Pancreas (tissue), 10 donors: ENCODE measurements at places on chromosomes 2 and 18.

GRCh38 chr2:70683455-70683854, 84.5 kb downstream of the ADD2 start:
- no peak for DNase-seq

GRCh38 chr2:43358410-43359201, 132.2 kb upstream of the ZFP36L2 start:
- DNase-seq = no peak

DNA sequence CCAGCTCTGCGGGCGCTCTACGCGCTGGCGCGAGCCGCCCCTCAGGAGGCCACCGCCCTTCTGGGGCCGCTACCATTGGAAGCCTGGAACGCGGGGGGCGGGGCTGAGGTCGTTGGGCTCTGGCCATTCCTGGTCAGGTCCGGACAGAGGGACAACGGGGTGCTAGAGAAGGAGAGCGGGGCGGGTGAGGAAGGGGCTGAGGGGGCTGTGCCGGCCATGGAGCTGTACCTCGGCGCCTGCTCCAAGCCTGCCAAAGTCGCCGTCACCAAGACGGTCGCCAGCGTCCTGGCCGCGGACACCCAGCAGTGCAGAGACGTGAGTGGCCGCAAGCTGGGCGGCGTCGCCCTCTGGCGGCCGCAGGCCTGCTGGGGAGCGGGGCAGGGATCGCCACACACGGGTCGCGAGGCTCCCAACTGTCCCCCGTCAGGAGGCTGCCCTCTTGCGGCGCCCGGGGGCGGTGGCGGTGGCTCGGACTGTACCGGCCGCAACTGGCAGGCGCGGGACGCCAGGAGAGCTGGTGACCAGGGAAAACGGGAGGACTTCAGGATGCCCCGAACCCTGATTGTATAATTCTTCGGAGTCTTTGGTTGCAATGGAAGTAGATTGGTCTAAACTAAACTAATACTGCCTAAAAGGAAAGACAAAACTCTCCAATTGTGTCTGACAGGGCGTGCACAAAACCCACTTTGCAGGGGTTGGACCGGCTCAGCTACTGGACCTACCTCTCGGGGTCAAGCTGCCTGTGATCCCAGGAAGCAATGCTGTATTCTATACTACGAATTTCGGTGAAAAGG, at the start of gene FSIP2:
TSS of gene FSIP2 (plus strand) at position 126 of the 794 bp plus-strand sequence. CDS start at position 217, 91 bp downstream.
- peak; percentile 89 for DNase-seq

- peak; percentile 62 for DNase-seq
Measured at GRCh38 chr2:120108049-120108448, 95.2 kb downstream of the EPB41L5 start.

DNA sequence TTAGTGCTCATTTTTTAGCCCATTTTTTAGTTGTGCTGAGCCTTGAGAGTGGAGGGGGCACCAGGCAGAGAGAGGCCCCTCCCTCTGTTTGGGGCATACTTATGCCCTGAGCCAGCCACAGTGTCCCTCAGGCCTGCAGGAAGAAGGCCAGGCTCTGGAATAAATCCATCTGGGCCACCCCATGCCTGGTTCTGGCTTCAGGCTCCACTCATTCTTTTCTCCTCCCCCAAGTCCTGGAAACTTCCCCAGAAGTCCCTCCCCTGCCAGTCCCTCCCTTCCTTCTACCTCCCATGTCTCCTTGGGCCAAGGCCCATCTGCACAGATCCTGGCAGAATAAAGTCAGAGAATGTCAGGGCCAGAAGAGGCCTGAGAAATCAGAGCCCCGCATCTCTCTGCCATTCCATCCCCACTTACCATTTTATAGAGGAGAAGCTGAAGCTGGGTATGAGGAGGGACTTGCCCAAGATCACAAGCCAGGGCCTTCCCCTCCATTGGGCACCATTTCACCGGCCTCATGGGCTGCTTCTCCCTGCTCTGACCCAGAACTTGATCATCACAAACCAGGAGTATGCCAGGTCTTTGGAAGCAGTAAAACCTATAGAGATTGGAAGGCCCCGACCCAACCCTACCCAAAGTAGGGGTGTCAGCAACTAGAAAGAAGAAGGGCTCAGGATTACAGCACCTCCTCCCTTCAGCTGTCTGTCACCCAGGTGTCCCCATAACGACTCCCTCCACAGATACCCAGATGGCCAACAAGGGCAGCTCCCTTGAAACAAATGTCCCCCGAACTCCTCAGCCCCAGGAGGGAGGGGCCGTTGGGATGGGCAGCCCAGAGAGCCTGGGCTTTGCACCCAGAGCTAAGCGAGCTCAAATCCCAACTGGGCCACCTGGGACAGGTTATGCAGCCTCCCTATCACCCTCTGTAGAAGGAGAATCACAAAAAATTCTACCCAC, 108.4 kb downstream of the POLR1A start:
- no peak for DNase-seq

DNA sequence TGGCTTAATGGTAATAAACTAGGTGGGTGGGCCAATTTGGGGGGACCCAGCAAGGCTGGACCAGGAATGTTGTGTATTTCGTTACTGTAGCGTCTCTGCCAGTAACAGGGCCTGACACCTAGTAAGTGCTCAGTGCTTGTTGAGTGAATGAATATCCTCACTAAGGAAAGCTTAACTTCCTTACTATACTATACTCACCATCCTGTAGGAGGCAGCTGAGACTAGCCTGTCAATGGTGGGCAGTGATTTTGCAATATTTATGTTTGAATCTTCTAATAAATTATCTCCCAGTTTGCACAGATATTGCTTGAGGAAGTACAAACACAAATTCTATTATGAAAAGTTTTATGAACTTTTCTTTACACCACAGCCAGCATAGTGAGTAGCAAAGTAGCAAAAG, 370.7 kb upstream of the SYT4 start:
- no peak for DNase-seq

- no peak for DNase-seq
Measured at GRCh38 chr18:2636126-2636631, 19.3 kb upstream of the SMCHD1 start.

- no peak for DNase-seq
Measured at GRCh38 chr18:29459972-29460371, 1283.0 kb upstream of the CDH2 start.

GRCh38 chr2:84314250-84314649, 144.8 kb downstream of the SUCLG1 start:
- DNase-seq = no peak

GRCh38 chr18:68714366-68714711, 569 bp downstream of the TMX3 start:
- DNase-seq = no peak

- no peak for DNase-seq
Measured at GRCh38 chr18:57223144-57223870, 76.4 kb downstream of the BOD1L2 start.

DNA sequence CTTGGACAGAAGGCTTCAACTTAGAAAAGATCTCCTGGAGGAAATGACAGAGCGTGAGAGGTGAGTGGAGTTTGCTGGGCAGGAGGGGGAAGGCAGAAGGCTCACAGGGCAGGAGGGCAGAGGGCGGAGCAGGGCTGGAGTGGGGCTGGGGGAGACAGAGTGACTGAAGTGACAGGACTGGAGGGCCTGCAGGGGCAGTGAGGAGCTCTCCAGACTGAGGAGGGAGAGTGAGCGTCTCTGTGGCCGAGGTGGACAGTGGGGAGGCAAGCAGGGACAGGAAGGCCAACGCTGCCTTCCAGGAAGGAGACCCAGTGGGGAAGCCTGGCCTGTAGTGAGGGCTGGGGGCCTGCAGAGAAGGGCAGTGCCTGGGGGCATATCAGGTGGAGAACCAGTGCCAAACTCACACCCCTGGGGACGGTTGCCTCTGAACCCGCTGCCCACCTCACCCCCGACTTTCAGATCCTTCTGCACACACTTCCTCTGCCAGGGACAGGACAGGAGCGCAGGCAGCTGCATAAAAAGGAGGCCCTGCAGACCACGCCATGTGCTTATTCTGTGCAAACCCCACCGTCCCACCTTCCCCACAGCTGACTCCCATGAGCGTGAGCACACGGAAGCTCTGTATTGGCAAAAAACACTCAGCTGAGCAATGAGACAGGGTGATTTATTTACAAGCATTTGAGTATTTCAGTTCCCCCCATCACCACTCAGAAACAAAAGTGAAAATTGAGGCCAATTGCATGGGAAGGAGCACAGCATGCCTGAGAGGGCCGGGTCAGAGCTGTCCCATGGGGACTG, 244.3 kb downstream of the FAM210A start:
- no peak for DNase-seq

DNA sequence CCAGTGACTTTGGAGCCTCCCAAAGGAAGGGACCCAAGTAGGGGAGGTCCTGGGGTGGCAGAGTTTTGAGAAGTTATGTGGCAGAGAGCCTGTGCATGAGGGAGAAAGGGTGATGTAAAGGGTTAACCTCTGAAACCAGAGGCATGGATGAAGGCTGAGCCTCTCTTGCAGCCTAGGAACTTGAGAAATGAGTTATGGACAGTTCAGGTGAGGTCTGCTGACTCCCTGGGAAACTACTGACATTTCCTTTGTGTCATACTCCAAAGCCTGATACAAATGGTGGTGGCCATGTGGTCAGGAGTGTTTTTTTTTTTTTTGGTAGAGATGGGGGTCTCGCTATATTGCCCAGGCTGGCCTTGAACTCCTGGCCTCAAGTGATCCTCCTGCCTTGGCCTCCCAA, 12.4 kb upstream of the GNLY start:
- no peak for DNase-seq

GRCh38 chr2:19532547-19533196, 174.2 kb upstream of the OSR1 start:
- no peak for DNase-seq

DNA sequence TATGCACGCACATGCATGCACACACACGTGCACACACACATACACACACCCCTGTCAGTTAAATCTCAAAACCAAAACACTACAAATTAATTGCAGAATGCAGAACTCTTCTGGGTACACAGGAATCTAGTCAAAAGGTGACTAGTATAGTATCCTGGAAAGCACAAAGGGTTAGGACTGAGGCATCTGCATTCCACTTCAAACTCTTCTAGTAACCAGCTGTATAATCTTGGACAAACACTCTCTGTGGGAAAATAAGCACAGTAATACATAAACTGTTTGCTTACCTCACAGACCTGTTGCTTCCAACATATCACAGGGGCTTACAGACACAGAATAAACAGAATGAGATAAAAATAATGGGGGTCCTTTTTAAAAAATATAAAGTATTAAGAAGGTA, 49.1 kb downstream of the TTC21B start:
- DNase-seq = no peak

GRCh38 chr2:177332026-177332991, 60.3 kb upstream of the AGPS start:
- no peak for DNase-seq

GRCh38 chr2:135657806-135658582, 83.7 kb upstream of the UBXN4 start:
- DNase-seq = no peak

DNA sequence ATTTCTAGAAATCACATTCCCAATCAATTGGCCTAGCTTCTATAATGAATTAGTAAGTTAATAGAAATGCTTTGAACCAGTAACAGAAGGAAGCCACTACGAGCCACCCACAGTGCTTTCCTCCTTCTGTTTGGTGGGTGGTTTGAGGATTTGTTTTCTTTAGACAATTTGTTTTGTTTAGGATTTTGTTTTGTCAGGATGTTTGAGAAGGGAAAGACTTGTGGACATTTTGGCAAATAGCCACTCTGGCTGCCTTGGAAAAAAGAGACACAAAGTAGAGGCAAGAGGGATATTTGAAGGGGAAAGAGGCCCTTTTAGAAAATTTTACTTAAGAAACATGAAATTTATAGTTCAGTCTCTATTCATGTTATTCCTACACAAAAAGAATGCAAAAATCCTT, 47.7 kb downstream of the TANK start:
- no peak for DNase-seq

DNA sequence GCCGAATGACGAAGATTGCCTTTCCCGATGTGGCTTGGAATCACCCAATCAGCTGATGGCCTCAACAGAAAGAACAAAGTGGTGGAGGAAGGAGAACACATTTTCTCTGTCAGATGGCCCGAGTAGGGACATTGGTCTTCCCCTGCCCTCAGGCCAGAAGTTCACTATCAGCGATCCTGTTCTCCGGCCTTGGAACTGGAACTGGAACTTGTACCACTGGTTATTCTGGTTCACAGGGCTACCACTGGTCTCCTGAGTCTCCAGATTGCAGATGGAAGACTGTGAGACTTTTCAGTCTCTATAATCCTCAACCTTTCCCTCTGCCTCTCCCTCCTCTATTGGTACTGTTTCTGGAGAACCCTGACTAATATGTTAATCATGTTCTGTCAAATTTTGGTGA, 180.4 kb downstream of the ANKRD30B start:
- DNase-seq = no peak

- no peak for DNase-seq
Measured at GRCh38 chr2:233853883-233854240, 473 bp downstream of the HJURP start.

DNA sequence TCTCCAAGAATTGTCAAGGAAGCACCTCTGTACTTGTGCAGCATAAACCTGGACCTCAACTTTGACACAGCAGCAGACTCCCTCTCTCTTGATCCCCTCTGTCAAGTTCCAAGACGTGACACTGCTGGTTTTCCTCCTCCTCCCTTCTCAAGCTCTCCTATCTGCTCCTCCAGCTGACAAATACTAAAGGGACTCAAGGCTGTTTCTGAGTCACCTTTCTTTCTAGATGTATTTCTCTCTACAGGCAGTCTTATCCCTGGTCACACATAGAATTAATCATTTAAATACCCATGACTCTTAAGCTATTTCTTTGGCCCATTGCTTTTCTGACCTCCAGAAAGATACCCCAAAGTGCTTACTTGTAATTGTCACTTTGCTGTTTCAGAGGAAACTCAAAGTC, 53.5 kb downstream of the SEPTIN10 start:
- no peak for DNase-seq

- DNase-seq = no peak
Measured at GRCh38 chr2:205366336-205367060, 315.8 kb upstream of the NRP2 start.

- DNase-seq = no peak
Measured at GRCh38 chr2:146821836-146822316, 1023.0 kb upstream of the ACVR2A start.

DNA sequence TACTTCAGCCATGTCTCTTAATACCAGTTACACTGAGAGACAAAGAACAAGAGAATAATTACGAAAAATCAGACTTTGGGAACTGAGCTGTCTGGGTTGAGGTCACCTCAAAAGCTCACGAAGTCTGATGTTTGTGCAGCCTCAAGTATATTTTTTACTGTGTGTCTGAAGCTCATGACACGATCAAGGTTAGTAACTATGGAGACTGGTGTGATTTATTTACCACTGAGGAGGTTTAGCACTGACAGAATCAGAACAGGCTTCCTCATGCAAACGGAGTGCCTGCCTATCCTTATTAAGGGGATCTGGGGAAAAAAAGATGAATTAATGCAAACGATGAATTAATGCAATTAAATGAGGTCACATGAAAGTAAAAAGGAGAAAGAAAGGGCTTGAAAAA, 61.1 kb upstream of the RAPH1 start:
- no peak for DNase-seq

DNA sequence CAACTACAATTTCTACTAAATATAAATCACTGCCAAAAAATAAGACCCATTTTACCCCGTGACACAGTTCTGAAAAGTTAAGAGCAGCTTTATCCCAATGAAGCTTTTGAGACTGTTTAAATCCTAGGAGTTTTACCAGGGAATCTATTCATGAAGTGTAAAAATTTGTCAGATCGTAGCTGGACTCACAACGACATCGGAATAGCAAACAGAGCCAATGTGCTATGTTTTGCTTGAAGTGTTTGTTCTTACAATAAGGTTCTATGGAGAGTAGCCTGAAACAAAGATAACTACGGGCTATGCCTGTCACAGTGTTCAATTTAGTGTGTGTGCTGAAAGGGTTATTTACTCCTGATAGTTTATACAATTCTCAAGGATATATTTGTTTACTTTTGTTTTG, 78.5 kb upstream of the L3MBTL4 start:
- DNase-seq = no peak

- no peak for DNase-seq
Measured at GRCh38 chr2:206918263-206918662, 21.1 kb upstream of the CPO start.
